ENCODE measurements at places on chromosomes 2 and 18. TPM values are rescaled to one million over a fixed set of nuclear protein-coding genes. Genes with fewer than 3 reads are reported as not detected.
A peak's percentile ranks its signal among the peaks of the same experiment; 100 is the strongest.

Gene IL37
- 0.44 TPM for total RNA-seq

Gene COBLL1
- total RNA-seq: 42.1 TPM

Gene COMMD1
- 50.0 TPM for total RNA-seq

Gene RAX
- not detected for total RNA-seq

DNA sequence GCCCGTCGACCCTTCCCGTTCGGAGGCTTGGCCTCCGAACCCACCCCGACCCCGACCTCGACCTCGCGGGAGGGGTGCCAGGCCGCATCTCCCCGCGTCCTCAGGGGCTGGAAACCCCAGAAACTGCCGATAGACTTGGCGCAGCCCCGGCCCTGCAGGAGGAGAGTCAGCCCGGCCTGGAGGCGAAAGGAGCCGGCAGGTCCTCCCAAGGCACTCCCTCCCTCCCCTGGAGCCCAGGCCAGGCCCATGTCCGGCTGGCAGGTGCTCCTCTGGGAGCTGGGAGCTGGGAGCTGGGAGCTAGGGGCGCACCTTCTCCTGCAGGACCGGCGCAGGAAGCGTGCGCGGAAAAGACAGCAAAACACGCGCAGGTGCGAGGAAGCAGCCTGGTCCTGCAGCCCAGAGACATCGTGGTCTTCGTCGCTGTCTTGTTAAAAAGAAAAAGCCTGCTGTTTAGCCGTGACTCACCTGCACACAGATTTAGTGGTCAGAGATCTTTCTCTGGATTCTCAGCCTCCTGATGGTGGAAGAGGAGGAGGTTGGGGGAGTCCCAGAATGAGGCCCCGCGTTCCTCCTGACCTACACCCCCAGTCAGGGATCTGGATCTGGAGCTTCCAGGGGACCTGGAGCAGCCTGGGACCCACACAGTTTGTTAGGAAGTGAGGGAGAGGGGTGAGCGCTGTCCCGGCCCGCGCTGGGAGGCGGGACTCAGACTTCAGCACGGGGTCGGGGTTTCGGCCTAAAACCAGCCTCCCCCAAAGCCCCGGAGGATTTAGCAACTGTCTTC, 660 bp upstream of the MBP start:
- DNase-seq: no peak
- H3K27me3 ChIP-seq: no peaks in the 10 kb centered on the region
- H3K4me1 ChIP-seq: no peaks in the 10 kb centered on the region
- H3K4me3 ChIP-seq: peak overlapping the region; percentile 48

DNA sequence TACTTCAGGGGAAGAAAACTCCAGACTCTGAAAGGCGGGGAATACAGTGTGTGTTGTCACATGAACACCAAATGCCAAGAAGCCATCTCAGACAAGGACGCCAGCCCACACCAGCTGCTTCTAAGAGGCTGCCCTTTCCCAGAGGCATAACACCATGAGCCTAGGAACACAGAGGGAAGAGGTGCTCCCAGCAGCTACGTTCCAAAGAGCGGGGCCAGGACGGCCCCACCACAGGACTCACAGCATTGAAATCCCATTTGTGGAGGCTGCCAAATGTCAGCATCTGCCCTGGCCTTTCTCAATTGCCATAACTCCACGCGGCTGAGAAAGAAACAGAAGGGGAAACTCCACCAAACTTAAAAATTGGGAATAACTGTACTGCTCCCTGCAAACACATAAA, 20.1 kb upstream of the ID2 start:
- no peak overlapping the region for H3K27ac ChIP-seq
- peaks cover 5% of the 10 kb centered on the region for H3K4me1 ChIP-seq
- H3K36me3 ChIP-seq: no peaks in the 10 kb centered on the region
- H3K4me3 ChIP-seq: no peak overlapping the region

GRCh38 chr2:12767541-12767940, 50.8 kb downstream of the TRIB2 start:
- no peaks in the 10 kb centered on the region for H3K36me3 ChIP-seq
- no peak overlapping the region for H3K4me3 ChIP-seq
- no peaks in the 10 kb centered on the region for H3K4me1 ChIP-seq

GRCh38 chr2:163621445-163622004, 114.3 kb downstream of the FIGN start:
- no peak for DNase-seq
- peaks cover 11% of the 10 kb centered on the region for H3K4me1 ChIP-seq
- H3K27me3 ChIP-seq: no peaks in the 10 kb centered on the region
- no peak overlapping the region for H3K27ac ChIP-seq
- H3K36me3 ChIP-seq: no peaks in the 10 kb centered on the region

GRCh38 chr2:47650001-47650535, 132.9 kb upstream of the MSH6 start:
- peaks cover 7% of the 10 kb centered on the region for H3K4me1 ChIP-seq
- no peak overlapping the region for H3K4me3 ChIP-seq
- no peak for DNase-seq
- no peaks in the 10 kb centered on the region for H3K27me3 ChIP-seq
- no peaks in the 10 kb centered on the region for H3K36me3 ChIP-seq
- H3K27ac ChIP-seq: peak overlapping the region; percentile 21

DNA sequence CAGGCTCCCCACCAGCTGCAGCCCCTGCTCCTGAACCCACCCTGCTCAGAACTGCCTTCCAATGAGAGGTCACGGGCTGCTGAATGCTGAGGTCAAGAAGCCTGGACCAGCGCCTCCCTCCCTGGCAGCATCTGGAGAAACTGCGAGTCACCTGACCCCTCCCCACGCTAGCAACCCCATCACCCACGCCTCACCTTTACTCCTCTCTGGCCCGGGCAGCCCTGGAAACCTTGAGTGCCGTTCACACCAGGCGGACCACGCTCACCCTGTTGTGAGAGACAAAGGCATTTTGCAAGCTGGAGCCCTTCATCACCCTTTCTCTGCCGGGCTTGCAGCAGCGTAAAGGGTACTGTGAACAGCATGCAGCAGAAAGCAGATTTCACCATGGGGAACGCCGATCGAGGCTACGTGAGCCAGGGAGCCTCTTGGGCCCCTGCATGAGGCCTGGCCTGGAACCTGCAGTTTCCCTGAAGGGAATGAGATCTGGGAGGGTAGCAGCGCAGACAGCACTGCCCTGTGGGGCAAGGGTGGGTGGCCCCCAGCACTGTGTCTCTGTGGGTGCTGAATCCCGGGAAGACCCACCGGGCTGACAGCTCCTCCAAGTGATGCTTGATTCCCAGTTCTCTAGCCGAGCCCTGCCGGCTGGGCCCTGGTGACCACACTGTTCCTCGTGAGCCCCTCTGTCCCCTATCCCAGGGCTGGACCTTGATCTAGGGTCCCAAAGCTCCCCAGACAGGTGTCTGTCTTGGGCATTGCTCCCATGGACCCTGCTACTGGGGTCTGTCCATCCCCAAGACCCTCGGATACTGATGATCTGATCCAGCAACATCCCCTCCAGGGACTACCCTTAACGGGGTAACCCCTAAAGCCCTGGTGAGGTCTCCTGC, 53.8 kb downstream of the COL6A3 start:
- no peak overlapping the region for H3K4me3 ChIP-seq
- H3K27me3 ChIP-seq: no peaks in the 10 kb centered on the region
- H3K36me3 ChIP-seq: no peaks in the 10 kb centered on the region

GRCh38 chr2:166614503-166614902, 120.5 kb upstream of the SCN7A start:
- no peak overlapping the region for H3K4me3 ChIP-seq
- H3K4me1 ChIP-seq: 0 out of 2 replicates have a peak, but pooled peaks cover 5% of the 10 kb centered on the region
- no peak for DNase-seq
- no peak overlapping the region for H3K27ac ChIP-seq
- no peaks in the 10 kb centered on the region for H3K27me3 ChIP-seq
- H3K36me3 ChIP-seq: no peaks in the 10 kb centered on the region

- H3K4me3 ChIP-seq: peak within 1 kb of the TSS; percentile 20
- no peaks in the 10 kb centered on the region for H3K36me3 ChIP-seq
- DNase-seq: peak; percentile 66
Measured at GRCh38 chr2:26401739-26402541, at the start of gene DRC1. Gene DRC1 (plus strand): TSS chr2:26401920. CDS start chr2:26401990, 70 bp downstream.

GRCh38 chr2:37774976-37775907, 103.8 kb upstream of the CDC42EP3 start:
- peaks cover 58% of the 10 kb centered on the region for H3K4me1 ChIP-seq
- H3K27ac ChIP-seq: peak overlapping the region; percentile 58
- H3K27me3 ChIP-seq: no peaks in the 10 kb centered on the region
- H3K36me3 ChIP-seq: no peaks in the 10 kb centered on the region

- no peak overlapping the region for H3K4me3 ChIP-seq
- H3K4me1 ChIP-seq: no peaks in the 10 kb centered on the region
- no peaks in the 10 kb centered on the region for H3K27me3 ChIP-seq
- no peaks in the 10 kb centered on the region for H3K36me3 ChIP-seq
- H3K27ac ChIP-seq: no peak overlapping the region
Measured at GRCh38 chr2:30584116-30584515, 137.1 kb downstream of the LCLAT1 start.

GRCh38 chr18:71027531-71027930, 738.7 kb downstream of the SOCS6 start:
- DNase-seq: no peak
- H3K4me3 ChIP-seq: no peak overlapping the region
- H3K27ac ChIP-seq: no peak overlapping the region
- H3K27me3 ChIP-seq: no peaks in the 10 kb centered on the region

DNA sequence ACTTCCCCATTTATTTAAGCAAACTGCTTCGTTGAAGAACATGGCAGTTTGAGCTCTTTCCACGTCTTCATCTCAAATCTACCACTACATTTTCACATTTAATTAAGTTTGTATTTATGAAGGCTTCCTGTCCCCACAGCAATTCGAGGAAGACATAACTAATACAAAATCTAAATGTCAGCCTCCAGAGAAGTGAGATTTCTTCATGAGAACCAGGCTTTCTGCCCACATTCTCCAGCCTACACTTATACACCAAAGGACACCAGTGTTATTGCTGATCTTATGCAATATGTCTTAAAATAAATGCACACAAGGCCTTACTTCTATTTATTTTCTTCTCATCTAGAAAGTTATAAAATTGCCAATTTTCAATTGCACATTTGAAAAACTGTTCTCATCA, 1209.3 kb upstream of the FAM98A start:
- no peak for DNase-seq
- no peaks in the 10 kb centered on the region for H3K36me3 ChIP-seq
- no peak overlapping the region for H3K27ac ChIP-seq
- H3K4me1 ChIP-seq: no peaks in the 10 kb centered on the region

DNA sequence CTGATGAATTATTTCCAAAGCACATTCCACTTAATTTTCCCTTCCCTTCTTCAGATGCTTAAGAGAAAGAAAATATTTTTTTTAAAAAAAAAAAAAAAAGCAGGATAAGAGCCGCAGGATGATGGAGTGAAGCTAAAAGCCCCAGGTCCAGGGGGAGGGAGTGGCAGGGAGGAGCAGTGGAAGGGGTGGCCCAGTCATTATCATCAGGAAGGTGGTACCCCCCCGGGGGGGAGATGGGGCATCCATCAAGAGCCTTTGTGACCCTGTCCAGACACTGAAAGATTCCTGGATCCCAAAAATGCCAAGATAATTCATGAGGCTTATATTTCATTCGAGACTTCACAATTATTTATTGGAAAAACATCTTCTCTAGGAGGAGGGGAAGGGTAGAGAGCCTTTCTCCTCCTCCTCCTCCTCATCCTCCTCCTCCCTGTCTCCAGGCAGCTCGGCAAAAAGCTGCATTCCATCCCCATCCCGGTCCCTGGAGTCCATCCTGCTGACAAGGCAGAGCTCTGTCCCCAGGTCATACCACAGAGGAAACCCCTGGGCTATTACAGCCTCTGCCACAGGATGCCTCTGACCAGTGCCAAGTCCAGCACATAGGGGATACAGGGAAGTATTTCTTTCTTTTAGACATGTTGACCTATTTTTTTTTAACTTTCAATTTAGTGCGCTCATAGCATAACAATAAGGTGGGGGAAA, 125.3 kb downstream of the TWIST2 start:
- no peak for DNase-seq
- H3K36me3 ChIP-seq: no peaks in the 10 kb centered on the region
- no peaks in the 10 kb centered on the region for H3K27me3 ChIP-seq
- no peak overlapping the region for H3K27ac ChIP-seq
- no peak overlapping the region for H3K4me3 ChIP-seq

- no peaks in the 10 kb centered on the region for H3K36me3 ChIP-seq
- H3K27me3 ChIP-seq: no peaks in the 10 kb centered on the region
- DNase-seq: no peak
- H3K4me3 ChIP-seq: no peak overlapping the region
- H3K27ac ChIP-seq: no peak overlapping the region
- no peaks in the 10 kb centered on the region for H3K4me1 ChIP-seq
Measured at GRCh38 chr18:43170586-43170985, 55.1 kb upstream of the RIT2 start.

DNA sequence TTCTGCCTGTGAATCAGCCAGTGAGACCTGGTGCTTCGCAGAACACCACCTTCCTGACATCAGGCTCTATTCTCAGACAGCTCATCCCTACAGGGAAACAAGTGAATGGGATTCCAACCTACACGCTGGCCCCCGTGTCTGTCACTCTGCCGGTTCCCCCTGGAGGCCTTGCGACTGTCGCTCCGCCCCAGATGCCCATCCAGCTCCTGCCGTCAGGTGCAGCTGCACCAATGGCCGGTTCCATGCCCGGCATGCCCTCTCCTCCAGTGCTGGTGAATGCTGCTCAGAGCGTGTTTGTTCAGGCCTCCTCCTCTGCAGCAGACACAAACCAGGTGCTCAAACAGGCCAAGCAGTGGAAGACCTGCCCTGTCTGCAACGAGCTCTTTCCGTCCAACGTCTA, 28.1 kb downstream of the ADNP2 start:
- no peak for DNase-seq
- no peaks in the 10 kb centered on the region for H3K36me3 ChIP-seq
- no peaks in the 10 kb centered on the region for H3K27me3 ChIP-seq
- H3K27ac ChIP-seq: no peak overlapping the region

DNA sequence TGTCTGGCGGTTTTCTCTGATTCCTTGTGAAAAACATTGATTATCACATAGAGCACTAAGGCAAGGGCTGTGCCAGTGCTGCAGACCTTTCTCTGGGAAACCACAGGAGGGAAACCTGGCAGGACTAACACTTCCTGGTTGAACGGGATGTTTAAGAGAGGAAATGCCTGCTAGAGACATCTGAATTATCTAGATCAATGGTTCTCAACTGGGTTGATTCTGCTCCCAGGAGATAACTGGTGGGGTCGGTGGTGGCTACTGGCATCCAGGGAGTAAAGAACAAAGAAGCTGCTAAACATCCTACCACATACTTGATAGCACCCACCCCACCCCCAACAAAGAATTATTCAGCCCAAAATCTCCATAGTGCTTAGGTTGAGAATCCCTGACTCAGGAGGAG, 37.5 kb downstream of the DDX18 start:
- H3K27me3 ChIP-seq: no peaks in the 10 kb centered on the region
- H3K36me3 ChIP-seq: no peaks in the 10 kb centered on the region
- H3K4me3 ChIP-seq: no peak overlapping the region
- no peak for DNase-seq

GRCh38 chr18:80247393-80247841, at the start of gene PARD6G:
Gene PARD6G (minus strand): TSS chr18:80247514. CDS start chr18:80247348, 166 bp downstream.
- H3K4me1 ChIP-seq: no peaks in the 10 kb centered on the region
- DNase-seq: peak; percentile 56
- H3K27ac ChIP-seq: no peak within 1 kb of the TSS
- no peaks in the 10 kb centered on the region for H3K36me3 ChIP-seq
- no peaks in the 10 kb centered on the region for H3K27me3 ChIP-seq
